ENCODE measurements at places on chromosomes 2 and 18.

DNA sequence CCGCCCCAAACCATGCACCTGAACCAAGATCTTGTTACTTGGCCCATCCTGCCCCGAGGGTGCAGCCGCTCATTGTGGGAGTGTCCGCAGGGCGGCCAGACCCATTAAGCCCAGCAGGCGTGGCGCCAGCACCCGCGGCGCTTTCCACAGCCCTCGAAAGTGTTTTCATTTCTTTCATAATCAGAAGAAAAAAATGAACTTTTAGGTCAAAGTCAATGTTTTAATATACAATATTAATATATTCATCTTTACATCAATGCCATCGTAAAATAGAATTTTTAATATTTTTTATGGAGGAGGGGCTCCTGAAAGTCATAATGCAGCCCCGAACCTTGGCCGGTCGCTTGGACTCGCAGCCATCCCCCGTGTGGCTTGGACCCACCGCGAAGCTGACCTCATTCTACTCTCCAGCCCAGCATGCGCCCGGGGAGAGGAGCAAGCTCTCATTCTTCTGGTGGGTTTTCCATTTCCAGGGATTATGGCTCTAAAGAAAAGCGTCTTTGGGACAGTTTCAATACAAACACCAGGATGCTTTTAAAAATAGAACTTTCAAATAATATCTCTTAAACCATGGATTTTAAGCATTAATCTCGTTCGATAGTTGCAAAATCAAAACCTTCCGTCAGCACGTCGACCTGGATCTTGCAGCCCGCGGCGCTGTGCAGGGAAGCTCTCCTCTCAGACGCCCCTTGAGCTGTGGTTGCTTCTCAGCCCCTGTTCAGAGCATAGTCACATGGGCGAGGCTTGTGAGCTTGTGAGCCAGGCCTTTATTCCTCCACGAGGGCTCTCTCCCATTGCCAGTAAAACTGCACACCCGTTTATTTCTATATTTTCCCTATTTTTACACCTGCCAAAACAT is 17.2 kb upstream of the ASB1 start:
- no peak for DNase-seq

GRCh38 chr2:143885461-143885860 is 634.5 kb downstream of the ZEB2 start:
- no peak for DNase-seq

GRCh38 chr2:75327334-75327733 is 128.0 kb upstream of the TACR1 start:
- DNase-seq: no peak

- no peak for DNase-seq
Measured at GRCh38 chr18:2686349-2686968, 30.9 kb downstream of the SMCHD1 start.

DNA sequence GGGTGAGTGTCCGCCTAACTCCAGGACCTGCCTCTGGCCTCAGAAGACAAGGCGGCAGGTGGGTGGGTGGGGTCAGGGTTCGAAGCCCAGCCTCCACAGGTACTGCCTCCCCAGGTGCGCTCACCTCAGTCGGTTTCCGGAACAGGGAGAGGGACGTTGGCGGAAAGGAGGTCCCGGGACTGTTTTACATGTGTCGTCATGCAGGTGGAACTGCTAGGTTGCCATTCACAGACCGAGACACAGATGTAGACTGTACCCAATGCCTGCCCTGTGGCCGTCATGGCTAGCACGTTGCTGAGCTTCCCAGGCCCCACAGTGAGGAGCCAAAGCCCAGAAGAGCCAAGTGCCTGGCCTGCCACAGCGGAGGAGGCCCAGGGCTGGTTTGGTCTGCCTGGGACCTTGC is 284.0 kb upstream of the HS6ST1 start:
- DNase-seq: no peak

All from activated CD4-positive, alpha-beta T cell treated with anti-CD3 and anti-CD28 coated beads, Interleukin-2, amount 50 U/mL, for 1 hour (primary cell).